Activated naive CD4-positive, alpha-beta T cell treated with Interleukin-2 at 50 U/mL for 16 hours (primary cell): ENCODE measurements at places on chromosomes 16 and 17.

GRCh38 chr16:9908613-9909012, 273.6 kb downstream of the GRIN2A start:
- no peak for DNase-seq

- no peak for DNase-seq
Observed at GRCh38 chr17:46121165-46121764, 72.0 kb downstream of the KANSL1 start.

GRCh38 chr17:47891545-47892088, 4.4 kb upstream of the SP2 start:
- DNase-seq, result no peak

DNA sequence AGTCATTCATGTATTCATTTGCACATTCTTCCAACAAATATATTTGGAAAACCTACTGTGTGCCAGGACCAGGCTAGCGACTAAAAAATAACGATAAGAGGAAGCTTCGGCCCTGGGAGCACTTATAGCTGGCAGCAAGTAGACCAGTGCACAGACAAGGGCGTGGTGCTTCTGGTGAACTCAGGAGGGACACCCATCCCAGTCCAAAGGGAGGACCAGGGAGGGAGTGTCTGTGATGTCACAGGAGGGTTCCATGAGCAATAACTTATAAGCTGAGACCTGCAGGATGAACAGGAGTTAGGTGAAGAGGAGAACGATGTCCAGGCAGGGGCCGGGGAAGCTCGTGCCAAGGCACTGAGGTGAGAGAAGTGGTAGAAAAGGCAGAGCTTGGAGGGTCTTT, 17.4 kb upstream of the PHOSPHO1 start:
- DNase-seq, result no peak

DNA sequence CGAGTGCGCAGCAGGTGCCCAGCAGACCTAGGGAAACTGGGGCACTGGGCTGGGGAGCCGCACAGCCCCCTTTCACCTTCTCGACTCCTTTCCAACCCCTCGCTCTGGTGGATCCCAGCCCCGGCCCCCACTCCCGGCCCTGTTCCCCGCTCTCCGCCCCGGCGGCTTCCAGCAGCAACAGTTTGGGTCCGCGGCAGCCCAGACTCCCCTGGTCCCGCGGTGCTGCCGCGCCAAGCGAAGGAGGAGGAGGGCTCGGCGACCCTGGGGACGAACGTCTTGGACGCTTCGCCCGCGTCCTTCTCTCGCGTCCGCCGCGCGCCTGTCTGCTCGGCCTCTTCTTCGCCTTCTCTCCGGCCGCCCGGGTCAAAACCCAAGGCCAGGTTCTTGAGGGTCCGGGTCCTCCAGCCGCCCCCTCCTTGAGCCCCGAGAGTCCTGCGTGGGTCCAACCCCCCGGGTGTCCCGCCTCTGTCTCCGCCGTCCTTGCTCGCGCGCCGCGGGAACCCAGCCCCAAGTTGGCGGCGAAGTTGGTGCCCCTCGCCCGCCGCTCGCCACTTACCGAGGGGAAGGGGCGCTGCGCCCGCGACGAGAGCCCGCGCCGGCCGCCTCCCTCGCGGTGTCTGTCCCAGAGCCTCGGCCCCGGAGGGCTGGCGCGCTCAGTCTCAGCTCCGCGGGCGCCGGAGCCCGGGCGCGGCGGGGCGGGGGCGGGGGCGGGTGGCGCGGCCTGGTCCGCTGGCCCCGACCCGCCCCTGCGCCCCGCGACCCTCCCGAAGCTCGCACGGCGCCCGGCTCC, 1.4 kb upstream of the GRIN2C start:
- DNase-seq, result no peak

- DNase-seq, result no peak
Observed at GRCh38 chr17:40896916-40897455, 11.9 kb upstream of the KRT20 start.
